ENCODE measurements at places on chromosomes 5 and 9.
A peak's percentile ranks its signal among the peaks of the same experiment; 100 is the strongest.

GRCh38 chr9:90249094-90249493 lies 393.5 kb downstream of the DIRAS2 start:
- DNase-seq: no peak

GRCh38 chr9:121745396-121745695 lies 93.9 kb downstream of the DAB2IP start:
- no peak for DNase-seq

GRCh38 chr5:177189416-177189815 lies 55.8 kb downstream of the NSD1 start:
- DNase-seq: no peak

DNA sequence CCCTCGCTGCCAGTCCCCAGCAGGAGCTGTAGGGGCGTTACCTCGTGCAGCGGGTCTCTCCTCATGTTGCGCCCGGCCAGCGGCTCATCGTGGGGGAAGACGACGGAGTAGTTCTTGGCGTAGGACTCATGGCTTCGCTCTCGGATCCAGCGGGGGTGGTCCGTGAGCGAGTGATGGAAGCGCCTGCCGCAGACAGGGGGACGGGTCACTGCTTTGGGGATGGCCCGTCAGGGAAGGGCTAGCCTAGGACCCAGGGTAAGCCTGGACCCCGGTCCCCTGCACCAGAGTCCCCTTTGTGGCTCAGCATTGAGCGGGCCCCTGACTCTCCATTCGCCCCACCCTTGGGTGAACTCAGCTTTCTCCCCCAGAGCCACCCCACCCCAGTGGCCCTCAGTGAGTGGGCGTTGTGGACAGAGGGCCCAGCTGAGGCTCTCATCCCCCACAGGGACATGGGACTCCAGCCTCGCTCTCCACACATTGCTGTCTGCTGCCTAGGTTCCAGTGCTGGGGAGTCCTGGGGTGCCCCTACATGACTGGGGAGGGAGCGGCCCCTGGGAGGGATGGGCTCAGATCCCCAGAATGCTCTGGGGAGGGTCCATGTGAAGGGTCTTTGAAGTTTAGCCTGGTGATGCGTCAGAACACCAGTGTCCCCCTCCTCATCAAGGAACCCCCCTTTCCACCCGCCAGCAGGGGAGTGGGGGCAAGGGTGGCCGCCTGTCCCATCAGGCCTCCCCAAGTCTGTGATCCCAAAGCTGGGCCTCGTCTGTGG lies 29.7 kb downstream of the SARDH start:
- no peak for DNase-seq

GRCh38 chr5:132321109-132321721 lies 27.0 kb downstream of the SLC22A4 start:
- DNase-seq: no peak

DNA sequence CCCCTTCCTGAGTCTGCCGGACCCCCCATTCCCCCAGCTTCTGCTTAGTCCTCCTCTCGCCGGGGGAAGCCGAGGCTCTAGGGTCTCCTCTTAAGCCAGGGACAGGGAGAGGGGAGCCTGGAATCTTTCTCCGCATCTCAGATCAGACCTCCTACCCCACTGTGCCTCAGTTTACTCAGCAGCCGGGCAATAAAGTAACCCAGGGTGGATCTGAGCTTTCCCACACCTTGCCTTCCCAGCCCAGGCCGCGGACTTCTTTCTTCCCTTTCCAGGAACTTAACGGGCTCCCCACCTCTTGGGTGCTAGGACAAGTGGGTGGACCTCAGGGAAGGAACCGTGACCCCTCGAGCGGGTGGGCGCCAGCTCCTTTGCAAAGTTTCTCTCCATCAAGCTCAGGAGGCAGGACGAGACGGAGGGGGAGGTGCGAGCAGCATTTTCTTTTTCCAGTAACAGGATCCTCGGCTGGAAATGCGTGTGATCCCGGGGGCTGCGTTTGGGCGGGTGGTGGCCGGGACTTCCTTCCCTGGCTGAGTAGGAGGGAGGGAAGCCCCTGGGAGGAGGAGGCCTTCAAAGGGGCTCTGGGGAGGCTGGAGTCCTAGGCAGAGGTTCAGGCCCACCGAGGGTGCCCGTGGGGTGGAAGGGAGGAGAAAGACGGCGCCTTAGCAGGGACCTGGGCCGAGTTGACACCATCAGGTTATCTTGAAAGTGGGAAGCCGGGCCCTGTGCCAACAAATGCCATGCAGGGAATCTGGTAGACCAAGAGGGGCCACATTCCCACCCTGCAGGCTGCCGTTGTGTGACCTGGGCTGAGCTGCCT lies 795 bp downstream of the DAB2IP start:
- DNase-seq: no peak

GRCh38 chr5:146466521-146467349 lies 19.6 kb downstream of the TCERG1 start:
- DNase-seq: no peak

GRCh38 chr9:89356782-89357181 lies 38.5 kb downstream of the SECISBP2 start:
- no peak for DNase-seq

GRCh38 chr5:111439473-111440075 lies 72.8 kb downstream of the STARD4 start:
- no peak for DNase-seq

GRCh38 chr5:117982691-117983090 lies 1005.7 kb downstream of the DTWD2 start:
- no peak for DNase-seq

GRCh38 chr5:55051357-55051756 lies 27.3 kb downstream of the GZMK start:
- DNase-seq: no peak

- DNase-seq: peak; percentile 23
These were observed 2.0 kb downstream of the GADD45G start for GRCh38 chr9:89606624-89607311.

DNA sequence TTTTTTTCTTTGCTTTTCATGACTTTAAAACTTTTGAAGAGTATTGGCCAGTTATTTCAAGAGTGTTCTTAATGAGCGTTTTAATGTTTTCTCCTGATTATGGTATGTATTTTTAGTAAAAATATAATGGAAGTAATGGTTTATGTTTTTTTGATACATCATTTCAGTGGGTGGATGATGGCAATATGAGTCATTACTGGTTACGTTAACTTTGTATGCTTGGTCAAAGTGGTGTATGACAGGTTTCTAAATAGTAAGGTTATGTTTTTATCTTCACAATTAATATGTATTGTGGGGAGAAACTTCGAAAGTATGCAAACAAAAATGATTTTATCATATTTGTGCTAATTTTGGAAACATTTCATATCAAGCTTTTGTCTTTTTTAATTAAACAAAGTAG lies 176.7 kb upstream of the PRDM9 start:
- no peak for DNase-seq

DNA sequence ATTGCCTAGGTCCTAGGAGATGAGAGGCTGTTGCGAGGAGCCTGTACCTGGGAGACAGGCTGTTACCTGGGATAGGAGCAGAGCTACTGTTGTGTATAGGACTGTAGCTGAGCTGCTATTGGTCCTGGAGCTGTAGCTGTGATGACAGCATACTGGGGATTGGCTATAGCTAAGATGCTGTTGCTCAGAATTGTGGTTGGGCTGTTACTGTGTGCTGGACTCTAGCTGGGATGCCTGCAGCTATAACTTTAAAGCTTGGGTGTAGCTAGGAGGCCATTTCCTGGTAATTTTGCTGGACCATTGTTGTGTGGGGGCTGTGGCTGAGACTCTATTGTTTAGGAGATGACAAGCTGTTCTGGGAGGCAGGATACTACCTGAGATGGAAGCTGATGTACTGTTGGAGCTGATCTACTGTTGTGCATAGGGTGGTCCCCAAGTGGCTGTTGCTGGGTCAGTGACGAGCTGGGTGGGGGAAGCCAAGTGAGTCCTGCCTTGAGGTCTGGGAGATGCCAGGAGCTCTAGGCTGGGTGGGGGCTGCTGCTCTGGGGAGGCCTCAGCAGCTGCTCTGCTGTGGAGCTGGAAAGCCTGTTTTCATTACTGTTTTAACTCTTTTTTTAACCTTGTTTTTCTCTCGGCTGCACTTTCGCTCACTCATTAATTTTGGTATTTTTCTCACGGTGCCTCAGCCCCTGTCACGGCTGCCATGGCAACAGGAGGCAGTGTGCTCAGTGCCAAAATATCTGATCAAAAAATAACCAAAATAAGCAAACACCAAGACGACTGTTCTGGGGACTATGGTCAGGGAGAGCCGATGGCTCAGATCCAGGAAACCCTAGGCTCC lies 3.0 kb upstream of the PCDH1 start:
- no peak for DNase-seq

- DNase-seq: no peak
These were observed 282.6 kb upstream of the SMC2 start for GRCh38 chr9:103811462-103811861.

DNA sequence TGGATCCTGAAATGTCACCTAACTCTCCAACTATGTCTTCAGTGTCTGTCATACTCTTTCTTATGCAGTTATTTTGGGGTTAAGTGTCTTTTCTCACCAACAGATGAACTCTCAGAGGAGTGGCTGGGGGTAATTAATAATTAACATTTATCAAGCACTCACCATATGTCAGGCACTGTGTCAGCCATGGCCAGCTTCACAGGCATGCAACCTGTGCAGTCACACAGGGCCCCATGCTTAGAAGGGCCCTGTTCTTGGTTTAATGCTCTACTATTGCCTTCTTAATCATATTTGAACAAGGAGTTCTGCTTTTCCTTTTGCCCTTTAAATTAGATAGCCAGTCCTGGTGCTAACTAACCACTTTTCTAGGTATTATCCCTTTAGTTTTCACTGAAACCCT lies 3.4 kb upstream of the GRPEL2 start:
- DNase-seq: no peak

GRCh38 chr9:5429873-5430564 lies 7.7 kb downstream of the PLGRKT start:
- no peak for DNase-seq

DNA sequence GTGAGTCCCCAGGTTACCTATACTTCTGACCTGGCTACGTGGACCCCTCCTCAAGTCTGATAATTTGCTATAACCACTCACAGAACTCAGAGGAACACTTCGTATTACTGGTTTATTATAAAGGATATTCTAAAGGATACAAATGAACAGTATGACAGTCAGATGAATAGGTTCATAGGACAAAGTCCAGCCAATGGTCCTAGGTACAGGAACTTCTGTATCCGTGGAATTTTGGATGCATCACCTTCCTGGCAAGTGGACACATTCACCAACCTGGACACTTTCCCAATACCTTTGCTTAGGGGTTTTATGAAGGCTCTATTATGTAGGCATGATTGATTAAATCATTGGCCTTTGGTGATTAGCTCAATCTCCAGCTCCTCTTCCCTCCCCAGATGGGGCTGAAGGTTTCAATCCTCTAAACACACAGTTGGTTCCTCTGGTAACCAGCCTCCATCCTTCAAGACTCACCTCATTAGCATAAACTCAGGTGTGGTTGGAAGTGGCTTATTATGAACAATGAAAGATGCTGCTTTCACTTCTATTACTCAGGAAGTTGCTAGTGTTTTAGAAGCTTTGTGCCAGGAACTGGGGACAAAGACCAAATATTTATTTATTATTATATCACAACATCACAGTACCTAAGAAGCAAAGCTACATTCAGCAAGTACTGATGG lies 149.6 kb upstream of the ELL2 start:
- DNase-seq: no peak

- no peak for DNase-seq
These were observed at the start of gene HAND1 for GRCh38 chr5:154478224-154478565. TSS of gene HAND1 (minus strand) at chr5:154478227. CDS start at chr5:154478008, 219 bp downstream.

DNA sequence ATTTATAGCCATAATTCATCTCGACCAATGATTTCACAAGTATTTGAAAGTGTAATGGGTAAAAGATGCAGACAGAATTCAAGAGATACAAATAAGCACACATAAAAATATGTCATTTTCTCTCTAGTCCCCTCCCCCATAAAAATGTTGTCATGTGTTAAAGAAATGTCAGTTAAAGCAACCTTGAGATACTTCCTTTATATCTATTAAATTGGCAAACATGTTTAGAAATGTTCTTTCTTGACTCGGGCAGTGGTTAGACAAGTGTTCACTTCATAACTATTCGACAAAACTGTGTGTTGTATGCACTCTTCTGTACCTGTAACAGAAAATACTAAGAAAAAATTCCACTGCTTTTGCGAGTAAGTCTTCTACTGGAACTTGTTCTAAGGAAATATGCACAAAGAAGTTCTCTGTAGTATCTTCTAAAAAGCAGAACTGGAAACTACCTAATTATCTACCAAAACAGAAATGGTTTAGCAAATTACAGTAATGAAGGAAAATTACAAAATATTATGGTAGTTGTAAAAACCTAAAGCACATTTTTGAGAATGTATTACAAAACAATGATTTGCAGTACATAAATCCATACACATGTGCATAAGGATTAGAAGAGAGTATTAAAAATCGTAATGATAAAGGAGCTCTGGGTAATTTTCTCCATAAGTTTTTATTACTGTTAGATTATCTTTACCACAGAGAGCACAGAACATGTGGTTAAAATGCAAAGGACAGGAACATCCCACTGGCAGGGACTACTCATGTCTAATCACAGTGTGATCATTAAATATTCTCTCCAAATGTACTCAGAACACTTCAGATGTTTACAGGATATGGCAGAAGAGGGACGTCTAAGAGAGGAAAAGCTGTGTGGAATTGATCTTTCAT lies 35.9 kb downstream of the FBXW2 start:
- no peak for DNase-seq

All from stimulated activated CD4-positive, alpha-beta T cell treated with anti-CD3 and anti-CD28 coated beads, Interleukin-4, amount 100 ng/mL, for 4 hours (primary cell).